Stimulated activated CD4-positive, alpha-beta T cell treated with anti-CD3 and anti-CD28 coated beads, Interleukin-4, amount 100 ng/mL, for 48 hours (primary cell): ENCODE measurements at places on chromosomes 5 and 9.

DNA sequence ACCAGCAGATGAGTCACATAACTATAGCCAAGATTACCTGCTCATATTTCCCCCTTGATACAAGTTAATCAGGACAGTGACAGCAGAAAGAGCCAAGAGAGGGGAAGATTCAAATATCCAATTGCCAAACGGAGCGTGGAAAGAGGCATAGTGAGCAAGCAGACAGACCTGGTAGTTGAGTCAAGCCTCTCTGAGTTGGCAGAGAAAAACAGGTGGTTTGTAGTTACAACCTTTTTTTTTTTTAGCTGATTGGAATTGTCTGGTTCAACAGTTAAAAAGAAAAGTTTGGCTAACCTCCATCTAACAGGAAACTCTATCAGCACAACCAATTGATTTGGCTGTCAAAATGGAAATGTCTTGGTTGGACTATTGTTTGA, 272.1 kb downstream of the TLE1 start:
- no peak for DNase-seq

GRCh38 chr5:137945825-137946224, 56.6 kb downstream of the PKD2L2 start:
- DNase-seq: no peak

DNA sequence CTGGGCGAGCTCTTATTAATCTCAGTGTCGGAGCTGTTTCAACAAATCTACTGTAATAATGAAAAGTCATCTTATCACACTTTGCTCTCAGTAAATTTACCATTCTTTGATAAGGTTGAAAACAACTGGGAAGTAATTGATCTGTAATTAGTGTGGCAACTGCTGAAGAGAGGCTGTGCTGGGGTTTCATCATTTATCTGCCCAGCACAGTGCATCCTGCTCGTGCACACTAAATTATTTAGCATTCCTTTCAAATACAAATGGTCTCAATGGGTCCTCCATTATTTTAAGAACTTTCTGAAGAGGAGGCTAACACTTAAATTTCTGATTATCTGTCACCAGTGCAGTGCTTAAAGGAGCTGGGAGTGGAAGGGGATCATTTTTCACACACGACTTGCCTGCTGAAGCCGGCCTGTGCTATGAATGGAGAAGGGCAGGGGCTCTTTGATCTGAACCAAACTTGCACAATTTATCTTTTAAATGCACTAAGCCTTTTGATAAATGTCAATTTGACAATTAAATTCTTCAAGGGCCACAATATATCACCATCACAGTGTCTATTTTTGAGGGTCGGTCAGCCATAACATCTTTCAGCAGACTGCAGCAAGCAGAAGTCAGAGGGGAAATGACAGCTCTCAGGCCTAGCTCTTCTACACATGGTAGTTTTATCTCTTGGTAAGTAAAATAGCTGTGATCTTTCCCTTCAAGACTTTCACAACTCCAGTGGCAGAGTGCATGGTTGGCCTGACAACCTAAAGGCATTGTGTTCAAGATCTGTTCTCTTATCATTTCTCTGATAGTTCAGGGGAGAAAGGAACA, 106.4 kb upstream of the EFNA5 start:
- DNase-seq: no peak

DNA sequence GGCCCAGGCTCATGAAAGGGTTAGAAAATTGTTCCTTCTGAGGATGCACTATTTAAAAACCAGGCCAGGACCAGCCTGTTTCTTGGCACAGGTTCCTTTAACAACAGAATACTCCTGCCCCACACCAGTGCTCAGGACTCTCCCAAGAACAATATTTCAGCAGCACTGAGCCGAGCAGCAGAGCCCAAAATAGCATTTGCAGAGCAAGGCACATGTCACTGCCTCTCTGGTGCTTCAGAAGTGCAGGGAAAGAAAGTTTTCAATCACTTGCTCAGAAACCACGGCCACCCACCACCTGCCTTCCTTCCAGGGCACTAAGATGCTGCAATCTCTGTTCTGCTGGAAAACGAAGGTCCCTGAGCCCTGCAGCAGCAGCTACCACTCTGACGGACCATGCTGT, 77.6 kb downstream of the SIL1 start:
- no peak for DNase-seq

DNA sequence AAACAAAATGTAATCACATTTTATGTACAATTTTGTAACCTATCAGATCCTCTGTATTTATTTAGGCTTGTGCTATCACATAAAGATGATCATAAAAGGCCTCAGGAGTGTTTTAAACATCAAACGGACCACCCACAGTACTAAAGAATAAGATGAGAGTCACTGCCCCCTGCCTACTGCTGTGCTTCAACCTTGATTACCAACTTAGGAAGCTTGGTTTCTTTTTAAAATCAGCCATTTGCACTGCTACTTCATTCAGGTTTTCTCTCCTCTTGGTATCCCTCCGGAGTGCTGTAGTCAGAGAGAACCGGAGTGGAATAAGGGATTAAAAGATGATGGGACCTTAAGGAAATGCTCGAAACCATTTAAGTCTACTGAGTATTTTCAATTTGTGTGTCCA, 6.9 kb downstream of the C7 start:
- no peak for DNase-seq

- DNase-seq: no peak
These were observed 56.1 kb upstream of the AFAP1L1 start for GRCh38 chr5:149215478-149216090.

- no peak for DNase-seq
These were observed 30.9 kb downstream of the SARDH start for GRCh38 chr9:133707065-133707762.

GRCh38 chr9:89544279-89544661, 46.4 kb upstream of the SEMA4D start:
- no peak for DNase-seq

GRCh38 chr5:39598661-39599248, 174.0 kb upstream of the DAB2 start:
- no peak for DNase-seq

- no peak for DNase-seq
These were observed 85.8 kb upstream of the IL6ST start for GRCh38 chr5:56080375-56081052.

- DNase-seq: no peak
These were observed 10.1 kb downstream of the ABCA2 start for GRCh38 chr9:137017791-137018497.

DNA sequence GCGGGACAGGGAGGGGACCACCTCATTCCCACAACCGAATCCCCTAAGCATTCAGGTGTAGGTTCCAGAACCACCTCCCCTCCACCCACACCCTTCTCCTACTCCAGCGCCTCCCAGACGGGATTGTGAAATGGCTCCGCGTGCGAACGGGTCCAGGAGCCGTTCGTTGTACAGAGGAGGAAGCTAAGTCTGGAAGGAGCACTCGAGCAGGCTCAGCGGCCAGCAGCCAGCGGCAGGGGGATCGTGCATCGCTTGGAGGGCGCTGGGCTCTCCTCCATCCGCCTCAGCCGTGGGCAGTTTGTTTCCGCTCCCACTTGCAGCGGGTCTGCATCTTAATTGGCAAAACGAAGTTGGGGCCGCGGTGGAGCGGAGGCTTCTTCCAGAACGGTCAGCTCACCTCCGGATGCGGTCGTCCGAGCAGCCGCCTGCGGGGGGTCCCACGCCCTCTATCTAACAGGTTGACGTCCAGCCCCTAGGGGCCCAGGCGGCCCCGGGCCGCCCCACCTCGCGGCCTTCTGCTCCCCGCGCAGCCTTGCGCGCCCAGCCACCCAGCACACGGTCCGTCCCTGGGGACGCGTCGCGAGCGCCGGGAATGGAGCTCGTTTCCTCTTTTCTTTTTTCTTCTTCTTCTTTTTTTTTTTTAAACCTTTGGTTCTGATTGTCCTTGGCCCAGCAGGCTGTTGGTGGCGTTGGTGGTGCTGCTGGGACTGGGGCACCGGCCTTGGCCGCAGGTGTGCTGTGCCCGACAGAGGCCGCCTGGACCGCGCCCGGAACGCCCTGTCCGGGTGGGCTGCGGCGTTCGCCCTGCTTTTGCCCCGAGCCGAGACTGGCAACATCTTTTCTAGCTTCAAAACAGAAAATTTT, 3.9 kb upstream of the BARX1 start:
- DNase-seq: no peak

DNA sequence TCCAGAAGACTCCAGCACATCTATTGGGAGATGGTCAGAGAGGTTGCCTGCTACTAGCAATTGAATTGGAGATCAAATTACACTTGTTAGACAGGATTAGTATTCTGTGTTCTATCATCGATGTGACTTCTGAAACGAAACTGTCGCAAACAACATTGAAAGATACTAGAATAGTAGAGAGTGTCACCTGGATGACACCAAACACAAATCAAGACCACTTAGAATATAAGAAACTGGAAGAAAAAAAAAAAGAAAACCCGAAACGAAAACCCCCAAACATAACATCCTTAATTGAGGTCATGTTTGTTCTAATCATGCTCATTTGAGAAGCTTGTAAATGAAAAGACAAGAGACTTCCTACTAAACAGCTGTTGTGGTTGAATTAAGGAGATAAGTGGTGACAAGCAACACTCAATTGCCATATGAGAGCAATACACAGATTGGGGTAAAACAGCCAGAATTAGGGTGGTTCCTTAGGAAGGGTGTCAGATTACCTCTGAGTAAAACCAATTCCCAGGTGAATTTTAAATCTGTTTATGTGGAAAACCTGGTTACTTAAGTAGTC, 97.6 kb downstream of the BASP1 start:
- DNase-seq: no peak

- no peak for DNase-seq
These were observed 56.6 kb downstream of the NDUFS4 start for GRCh38 chr5:53616939-53617549.

DNA sequence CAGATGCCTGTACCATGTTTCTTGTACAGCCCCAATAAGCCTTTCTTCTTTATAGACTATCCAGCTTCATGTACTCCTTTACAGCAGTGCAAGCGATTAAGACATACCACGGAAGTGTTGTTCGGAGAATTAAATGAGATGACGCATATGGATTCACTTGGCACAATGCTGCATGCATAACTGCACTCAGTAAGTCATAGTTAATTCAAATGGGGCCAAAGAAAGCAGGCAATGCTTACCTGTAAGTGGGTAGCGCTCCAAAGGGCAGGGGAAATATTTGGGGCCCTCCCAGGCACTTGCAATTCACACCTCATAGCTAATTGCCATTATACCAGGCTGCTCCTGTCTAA, 7.7 kb upstream of the ADRA1B start:
- no peak for DNase-seq

- DNase-seq: peak; percentile 5
These were observed 170.3 kb downstream of the PDZD2 start for GRCh38 chr5:31809050-31809870.

DNA sequence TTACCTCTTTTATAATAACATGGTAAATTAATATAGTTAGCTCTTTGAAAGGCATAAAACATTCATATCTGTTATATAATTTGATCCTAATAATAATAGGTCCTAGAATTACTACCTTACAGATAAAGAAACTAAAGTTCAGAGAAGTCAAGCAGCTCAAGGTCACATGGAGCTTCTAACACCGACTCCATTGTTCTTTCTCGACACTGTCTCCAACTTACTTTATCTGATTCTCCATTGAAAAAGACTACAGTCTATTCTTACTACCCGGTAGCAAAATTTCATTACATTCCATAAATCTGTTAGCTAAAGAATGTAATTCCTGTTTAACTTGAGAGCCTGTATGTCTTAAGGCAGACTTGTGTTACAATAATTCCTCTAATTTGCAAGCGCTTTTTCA, 96.3 kb upstream of the TMEM161B start:
- no peak for DNase-seq

- no peak for DNase-seq
These were observed 32.0 kb downstream of the GTF3C4 start for GRCh38 chr9:132702254-132702653.

GRCh38 chr5:144017631-144018030, 152.8 kb downstream of the YIPF5 start:
- DNase-seq: no peak

DNA sequence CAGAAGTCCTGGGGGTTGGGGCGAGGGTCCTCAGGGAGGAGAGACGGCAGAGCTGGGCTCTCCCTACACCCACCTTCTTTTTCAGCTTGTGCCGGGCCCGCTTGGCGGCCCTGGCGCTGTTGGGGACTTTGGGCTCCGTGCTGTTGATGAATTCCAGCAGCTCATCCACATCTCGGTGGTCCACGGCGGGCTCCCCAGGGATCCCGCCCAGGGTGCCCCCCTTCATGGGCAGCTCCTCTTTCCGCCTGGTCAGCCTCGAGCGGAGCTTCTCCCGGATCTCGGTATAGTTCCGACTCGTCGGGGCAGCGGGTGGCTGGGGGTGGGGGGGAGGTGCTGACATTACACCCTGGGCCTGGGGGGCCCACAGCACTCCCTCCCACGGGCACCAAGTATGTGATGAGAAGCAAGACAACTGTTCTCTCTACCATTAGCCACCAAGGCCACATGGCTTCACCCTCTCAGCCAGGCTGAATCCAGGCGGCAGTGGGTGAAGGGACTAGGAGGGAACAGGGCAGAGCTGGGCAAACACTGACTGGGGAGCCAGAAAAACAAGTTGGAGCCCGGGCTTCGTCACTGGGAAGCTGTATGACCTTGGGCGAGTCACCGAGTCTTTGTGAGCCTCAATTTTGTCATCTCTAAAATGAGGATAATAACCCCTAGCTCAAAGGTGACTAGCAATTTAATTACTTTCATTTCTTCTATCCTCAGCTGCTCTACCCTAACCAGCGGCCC, 14.6 kb upstream of the DDX41 start:
- DNase-seq: no peak

DNA sequence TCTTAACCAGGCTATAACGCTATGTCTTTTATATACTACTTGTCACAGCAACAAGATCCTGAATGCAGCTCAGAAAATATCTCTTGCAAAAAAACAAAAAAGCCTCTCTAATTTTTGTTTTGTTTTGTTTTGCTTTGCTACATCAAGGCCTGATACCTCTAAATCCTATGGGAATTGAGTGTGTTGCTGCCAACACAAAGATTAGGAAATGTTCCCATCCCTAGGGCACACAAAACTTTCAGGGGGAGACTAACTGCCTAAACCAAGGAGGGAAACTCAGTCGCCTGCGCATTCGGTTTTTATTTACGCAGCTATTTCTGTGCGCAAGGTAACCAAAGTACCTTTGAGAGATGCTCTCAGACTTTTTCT, 1.7 kb downstream of the SSBP2 start:
- DNase-seq: no peak

- DNase-seq: no peak
These were observed 15.6 kb downstream of the FCN2 start for GRCh38 chr9:134895908-134896833.

- DNase-seq: no peak
These were observed 3.5 kb upstream of the EXOSC2 start for GRCh38 chr9:130689937-130690700.

DNA sequence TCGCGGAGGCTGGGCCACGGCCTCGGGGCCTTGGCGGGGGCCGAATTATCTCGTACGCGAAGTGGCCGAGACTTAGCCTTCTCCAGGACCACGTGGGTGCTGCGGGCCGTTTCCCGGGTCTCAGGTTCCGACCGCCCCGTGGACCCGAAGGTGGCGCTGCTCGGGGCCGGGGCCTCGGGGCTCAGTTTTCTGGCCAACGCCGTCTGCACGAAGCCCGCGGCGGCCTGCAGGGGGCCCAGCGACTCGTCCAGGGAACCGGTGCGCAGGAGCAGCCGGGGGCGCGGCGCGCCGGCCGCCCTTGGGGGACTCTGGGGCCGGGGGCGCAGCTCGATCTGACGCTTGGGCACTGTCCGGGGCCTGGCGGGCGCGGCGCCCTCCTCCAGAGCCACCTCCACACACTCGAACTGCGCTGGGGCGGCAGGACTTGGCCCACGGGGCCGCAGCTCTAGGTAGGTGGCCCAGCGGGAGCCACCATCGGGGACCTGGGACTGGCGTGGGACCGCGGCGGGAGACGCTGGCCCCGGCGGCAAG, 716 bp downstream of the PROB1 start:
- DNase-seq: peak; percentile 44
